ENCODE measurements at places on chromosomes 4 and X.

GRCh38 chrX:126982158-126982557 lies 162.6 kb downstream of the PRR32 start:
- no peak for DNase-seq

- DNase-seq: no peak
Observed at GRCh38 chr4:74682567-74683359, 111.6 kb downstream of the BTC start.

GRCh38 chrX:40418813-40419195 lies 162.0 kb upstream of the ATP6AP2 start:
- DNase-seq: no peak

- no peak for DNase-seq
Observed at GRCh38 chrX:101357166-101357795, 8.7 kb upstream of the TIMM8A start.

DNA sequence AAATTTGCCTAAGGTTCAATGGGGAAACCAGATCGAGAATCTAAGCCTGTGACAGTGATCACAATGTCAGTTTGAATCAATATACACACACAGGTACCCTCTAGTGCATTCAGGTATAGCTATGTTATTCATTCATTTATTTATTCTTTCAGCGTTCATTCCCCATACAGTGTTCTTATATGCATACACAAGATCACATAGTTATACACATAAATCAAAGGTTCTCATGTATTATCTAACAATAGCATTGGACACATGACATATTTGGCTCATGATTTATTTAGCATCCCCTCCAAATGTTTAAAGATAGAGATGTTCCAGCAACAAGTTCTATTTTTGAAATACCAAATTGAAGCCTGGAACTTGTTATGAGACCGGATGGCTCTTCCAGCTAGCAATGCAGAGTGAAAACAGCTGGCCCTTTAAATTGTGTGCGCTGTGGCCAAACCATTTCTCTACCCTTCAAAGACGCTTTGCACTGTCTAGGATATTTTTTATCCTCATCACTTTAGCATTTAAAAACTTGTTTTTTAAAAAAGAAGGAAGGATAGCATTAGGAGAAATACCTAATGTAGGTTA lies 131.0 kb downstream of the ATXN3L start:
- DNase-seq: no peak

DNA sequence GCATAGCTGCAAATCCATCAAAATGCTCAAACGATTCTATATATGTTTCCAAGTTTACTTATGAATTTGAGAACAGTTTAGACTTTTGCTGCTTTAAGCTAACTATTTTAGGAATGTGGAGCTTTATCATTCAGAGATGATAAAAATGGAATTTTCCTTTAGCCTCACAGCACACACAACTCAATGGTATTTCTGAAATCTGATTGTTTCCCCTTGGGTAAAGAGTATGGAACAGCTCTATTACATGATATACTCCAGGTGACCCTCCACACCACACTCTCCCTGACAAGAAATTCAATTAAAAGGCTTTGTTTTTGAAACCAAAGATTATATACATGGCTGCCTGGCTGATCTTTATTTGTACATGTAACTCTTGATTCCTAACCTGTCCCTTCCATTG lies 120.0 kb downstream of the LUZP4 start:
- DNase-seq: no peak

DNA sequence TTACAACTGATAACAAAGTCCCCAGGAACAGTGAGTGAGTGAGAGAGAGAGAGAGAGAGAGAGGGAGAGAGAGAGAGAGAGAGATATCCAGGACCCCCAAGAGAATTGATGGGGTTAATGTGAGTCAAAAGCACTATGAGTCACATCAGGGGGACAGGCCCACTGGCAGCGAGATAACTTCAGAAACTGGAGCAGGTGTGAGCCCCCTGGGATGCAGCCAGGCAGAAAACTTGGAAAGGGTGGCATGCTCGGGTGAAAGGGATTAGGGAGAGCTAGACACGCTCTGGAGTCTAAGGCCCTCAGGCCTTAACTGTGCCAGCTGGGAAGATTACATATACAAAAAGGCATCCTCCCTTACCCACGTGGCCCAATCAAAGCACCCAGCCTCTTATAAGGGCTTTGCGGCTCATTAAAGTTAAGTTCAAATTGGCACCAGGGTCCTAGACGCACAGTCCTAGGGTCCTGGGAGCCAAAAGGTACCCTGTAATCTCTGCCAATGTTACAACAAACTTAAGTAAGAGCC lies 841 bp downstream of the ACOT9 start:
- DNase-seq: peak; percentile 9

- no peak for DNase-seq
Observed at GRCh38 chrX:130179579-130180215, 7.9 kb downstream of the RAB33A start.

- DNase-seq: peak; percentile 85
Observed at GRCh38 chr4:105474099-105474518, 247 bp upstream of the PPA2 start.

- no peak for DNase-seq
Observed at GRCh38 chr4:137443031-137443800, 89.1 kb downstream of the PCDH18 start.

DNA sequence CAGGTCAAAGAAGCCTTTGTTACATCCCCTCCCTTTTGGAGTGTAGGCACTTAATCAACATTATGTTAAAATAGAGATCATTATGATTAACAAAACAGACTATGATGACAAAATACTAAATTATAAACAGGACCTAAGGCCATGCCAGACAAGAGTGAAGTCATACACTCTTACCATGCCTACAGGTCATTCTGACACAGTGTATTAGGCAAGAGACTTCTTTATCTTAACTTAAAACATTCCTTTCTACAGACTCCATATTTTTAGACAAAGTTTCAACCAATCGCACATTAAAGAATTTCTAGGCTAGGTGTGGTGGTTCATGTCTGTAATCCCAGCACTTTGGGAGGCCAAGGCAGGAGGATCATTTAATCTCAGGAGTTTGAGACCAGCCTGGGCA lies 128.6 kb upstream of the SLC34A2 start:
- no peak for DNase-seq

DNA sequence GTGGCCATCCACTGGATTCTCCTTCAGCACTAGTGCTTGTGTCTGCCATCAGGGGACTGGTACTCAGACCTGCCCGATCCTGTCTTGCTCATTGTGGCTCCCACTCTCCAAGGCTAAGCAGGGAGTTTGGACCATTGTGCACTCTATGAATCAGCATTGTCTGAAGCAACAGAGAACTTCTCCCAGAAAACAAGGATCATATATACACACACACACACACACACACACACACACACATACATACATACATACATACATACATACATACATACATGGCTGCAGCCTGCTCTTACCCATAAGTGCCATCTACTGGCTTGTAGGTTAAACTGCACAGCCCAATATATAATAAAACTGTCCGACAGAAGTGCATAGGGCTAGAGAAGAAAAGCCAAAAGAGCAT lies 345.3 kb upstream of the LCORL start:
- no peak for DNase-seq

DNA sequence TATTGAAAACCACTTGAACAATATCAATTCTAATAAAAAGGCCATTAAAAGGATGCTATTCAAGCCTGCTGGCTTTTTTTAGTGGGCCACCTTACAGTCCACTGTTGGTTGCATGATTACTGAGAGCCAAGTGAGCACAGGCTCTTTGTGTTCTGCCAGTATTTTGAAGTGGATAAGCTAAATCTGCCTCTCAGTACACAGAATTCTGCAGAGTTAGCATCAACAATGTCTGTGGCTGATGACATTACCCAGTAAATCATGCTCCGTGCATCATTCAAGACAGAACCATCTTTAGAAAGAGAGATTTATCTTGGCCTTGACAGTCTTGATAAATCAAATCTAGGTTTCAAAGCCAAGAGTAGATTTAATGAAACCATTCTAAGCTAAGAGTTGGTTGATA lies 119.0 kb upstream of the GNPDA2 start:
- no peak for DNase-seq

GRCh38 chr4:155795991-155796390 lies 37.2 kb downstream of the GUCY1B1 start:
- DNase-seq: no peak

Data from globus pallidus (tissue), 1 donor.